Cardiac muscle cell (in vitro differentiated cells and primary cell): ENCODE measurements at places on chromosomes 16 and 17.

GRCh38 chr16:56355221-56355620 lies 70.1 kb downstream of the AMFR start:
- H3K27me3 ChIP-seq = no peaks in the 10 kb centered on the region
- no peak overlapping the region for H3K4me3 ChIP-seq
- no peaks in the 10 kb centered on the region for H3K36me3 ChIP-seq
- H3K4me1 ChIP-seq = peaks cover 17% of the 10 kb centered on the region
- DNase-seq = no peak

DNA sequence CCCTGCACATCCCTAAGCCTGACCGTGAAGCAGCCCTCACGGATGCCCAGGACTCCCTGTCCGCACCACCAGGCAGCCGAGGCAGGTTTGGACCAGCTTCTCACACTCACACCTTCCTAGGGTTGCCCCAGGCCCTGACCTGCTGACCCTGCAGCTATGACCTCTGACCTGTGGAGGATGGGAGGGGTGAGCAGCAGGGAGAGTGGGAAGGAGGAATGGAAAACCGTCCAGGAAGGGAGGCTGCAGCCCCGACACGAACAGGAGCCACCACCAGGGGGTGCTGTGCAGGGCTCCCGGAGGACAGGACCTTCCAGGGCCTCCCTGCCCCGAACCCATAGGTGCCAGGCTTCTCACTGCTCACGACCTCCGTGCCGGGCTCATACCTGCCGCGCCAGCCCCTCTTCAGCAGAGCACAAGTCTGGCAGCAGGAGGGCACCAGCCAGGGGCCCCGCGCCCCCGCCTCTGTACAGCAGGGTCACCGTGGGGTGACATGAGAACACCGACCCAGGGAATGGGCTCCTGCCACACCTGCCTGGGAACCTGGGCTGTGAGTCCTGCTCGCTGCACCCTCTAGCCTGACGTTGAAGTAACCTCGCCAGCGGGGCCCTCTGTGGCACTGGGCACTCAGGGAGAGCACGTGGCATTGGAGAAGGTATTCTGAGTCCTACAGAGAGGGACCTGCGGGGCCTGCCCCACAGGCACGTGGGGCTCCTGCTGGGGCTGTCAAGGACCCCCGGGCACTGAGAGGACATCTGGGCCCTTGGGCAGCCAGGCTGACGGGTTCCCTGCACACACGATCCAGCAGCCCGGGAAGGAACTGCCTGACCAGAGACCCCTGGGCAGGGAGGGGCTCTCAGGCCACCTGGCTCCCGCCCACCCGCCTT lies 37.6 kb downstream of the CTU2 start:
- no peaks in the 10 kb centered on the region for H3K36me3 ChIP-seq
- DNase-seq = peak; percentile 78
- no peaks in the 10 kb centered on the region for H3K4me1 ChIP-seq
- H3K27me3 ChIP-seq = no peaks in the 10 kb centered on the region
- H3K27ac ChIP-seq = no peak overlapping the region
- H3K4me3 ChIP-seq = no peak overlapping the region

GRCh38 chr17:16515933-16516332 lies 23.9 kb upstream of the LRRC75A start:
- H3K4me3 ChIP-seq = no peak overlapping the region
- no peak for DNase-seq
- H3K4me1 ChIP-seq = peaks cover 12% of the 10 kb centered on the region
- no peaks in the 10 kb centered on the region for H3K27me3 ChIP-seq

DNA sequence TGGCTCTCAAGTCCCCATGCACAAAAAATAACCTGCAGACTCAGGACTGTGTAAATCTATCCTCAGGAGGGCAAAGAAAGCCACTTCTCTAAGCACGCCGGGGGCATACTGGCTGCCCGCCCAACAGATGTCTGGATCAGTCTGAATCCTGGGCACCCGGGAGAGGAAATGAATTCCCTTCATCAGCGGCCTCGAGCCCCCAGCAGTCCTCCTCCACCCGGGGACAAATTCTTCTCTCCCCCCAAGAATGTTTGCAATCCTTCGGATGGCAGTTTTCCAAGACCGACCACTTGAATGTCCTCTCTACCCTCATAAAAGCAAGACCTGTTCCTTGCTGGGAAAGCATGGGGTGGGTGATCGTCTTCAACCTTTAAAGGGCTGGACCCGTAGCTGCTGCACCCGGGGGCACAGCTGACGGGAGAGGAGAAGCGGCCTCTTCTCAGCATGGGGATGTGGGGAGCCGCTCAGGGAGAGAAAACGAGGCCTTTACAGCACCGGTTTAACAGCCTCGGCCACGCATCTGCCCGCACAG lies 9.4 kb upstream of the MAP2K3 start:
- peak overlapping the region; percentile 33 for H3K4me3 ChIP-seq
- H3K27me3 ChIP-seq = peaks cover 4% of the 10 kb centered on the region
- no peaks in the 10 kb centered on the region for H3K36me3 ChIP-seq
- peaks cover 5% of the 10 kb centered on the region for H3K4me1 ChIP-seq

- no peaks in the 10 kb centered on the region for H3K36me3 ChIP-seq
- H3K27ac ChIP-seq = no peak overlapping the region
- H3K4me1 ChIP-seq = peaks cover 21% of the 10 kb centered on the region
These were observed 22.4 kb downstream of the CCDC182 start for GRCh38 chr17:57722704-57723043.

- peak overlapping the region; percentile 59 for H3K4me3 ChIP-seq
- H3K36me3 ChIP-seq = no peaks in the 10 kb centered on the region
- H3K27me3 ChIP-seq = no peaks in the 10 kb centered on the region
- H3K27ac ChIP-seq = peak overlapping the region; percentile 98
These were observed 1.1 kb downstream of the KANSL1 start for GRCh38 chr17:46192189-46192438.

GRCh38 chr17:50165066-50165465 lies 739 bp upstream of the SGCA start:
- peak overlapping the region; percentile 81 for H3K27ac ChIP-seq
- no peaks in the 10 kb centered on the region for H3K36me3 ChIP-seq
- no peak overlapping the region for H3K4me3 ChIP-seq
- peaks cover 32% of the 10 kb centered on the region for H3K4me1 ChIP-seq
- no peak for DNase-seq

DNA sequence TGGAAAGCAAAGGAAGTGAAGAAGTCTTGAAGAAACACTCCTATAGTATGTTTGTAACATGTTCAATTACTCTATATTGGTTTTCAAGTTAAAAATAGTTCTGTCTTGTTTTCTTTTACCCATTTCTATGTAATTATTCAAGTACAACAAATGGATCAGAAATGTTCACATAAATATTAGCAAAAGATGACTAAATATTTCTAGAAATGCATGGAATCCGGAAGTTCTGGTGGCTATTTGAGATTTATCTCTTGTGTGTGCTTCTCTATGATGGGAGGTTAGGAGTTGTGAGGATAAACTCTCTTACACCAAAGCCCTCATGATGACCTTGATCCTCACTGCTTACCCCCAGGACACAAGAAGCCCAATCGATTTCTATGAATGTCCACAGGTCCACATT lies 237.5 kb downstream of the CDH8 start:
- no peaks in the 10 kb centered on the region for H3K4me1 ChIP-seq
- no peaks in the 10 kb centered on the region for H3K36me3 ChIP-seq
- no peaks in the 10 kb centered on the region for H3K27me3 ChIP-seq
- no peak overlapping the region for H3K4me3 ChIP-seq

DNA sequence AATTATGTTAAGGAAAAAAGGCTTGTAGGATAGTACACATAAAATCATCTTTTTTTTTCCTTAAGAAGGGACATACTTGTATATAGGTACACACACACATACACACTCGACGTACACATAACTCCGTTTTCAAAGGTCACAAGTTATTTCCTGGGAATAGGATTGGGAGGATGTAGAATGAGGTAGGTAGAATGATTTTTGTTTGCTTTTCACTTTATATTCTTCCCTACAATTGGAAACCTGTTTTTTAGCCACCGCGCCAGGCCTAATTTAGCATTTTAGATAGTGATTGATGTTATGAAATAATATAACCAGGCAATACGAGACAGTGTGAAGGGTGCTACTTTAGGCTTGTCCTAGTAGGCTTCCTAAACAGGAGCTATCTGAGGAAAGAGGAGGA lies 1.8 kb upstream of the HAPSTR1 start:
- no peaks in the 10 kb centered on the region for H3K27me3 ChIP-seq
- DNase-seq = no peak
- no peaks in the 10 kb centered on the region for H3K36me3 ChIP-seq
- no peak overlapping the region for H3K27ac ChIP-seq

DNA sequence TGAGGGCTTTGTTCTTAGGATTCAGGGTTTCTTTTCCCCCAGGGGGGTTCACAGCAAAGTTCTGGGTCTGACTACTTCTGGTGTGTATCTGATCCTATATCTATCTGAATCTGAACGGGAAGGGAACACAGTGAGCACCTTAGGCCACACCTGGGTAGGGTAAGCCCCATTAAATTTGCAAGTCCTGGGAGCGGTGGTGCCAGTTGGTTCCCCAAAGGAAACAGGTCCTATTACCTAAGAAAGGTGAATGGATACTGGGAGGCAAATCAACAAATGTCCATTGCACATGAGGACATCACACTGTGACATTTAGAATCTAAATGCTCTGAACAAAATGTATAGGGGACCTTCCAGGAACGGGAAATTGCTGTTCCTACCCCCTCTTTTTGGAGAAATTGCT lies 54.6 kb downstream of the BMERB1 start:
- no peak overlapping the region for H3K27ac ChIP-seq
- no peak for DNase-seq
- H3K4me3 ChIP-seq = no peak overlapping the region
- no peaks in the 10 kb centered on the region for H3K27me3 ChIP-seq
- no peaks in the 10 kb centered on the region for H3K4me1 ChIP-seq

DNA sequence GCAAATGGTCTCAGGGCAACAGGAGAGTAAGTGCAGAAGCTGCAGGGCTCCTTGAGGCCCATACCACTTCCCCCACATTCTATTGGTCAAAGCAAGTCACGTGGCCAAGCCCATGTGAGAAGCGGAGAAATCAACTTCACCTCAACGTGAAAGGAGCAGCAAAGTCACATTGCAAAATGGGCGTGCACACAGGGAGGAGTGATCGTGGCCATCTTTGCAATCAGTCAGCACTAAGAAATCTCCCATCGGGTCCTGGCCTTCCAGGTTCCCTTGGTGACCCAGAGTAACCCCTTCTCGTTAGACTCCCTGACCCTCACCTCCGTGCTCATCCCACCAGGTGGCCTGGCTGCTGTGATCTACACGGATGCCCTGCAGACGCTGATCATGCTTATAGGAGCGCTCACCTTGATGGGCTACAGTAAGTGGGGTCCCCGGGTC lies 38.0 kb downstream of the SLC5A11 start:
- no peaks in the 10 kb centered on the region for H3K36me3 ChIP-seq

DNA sequence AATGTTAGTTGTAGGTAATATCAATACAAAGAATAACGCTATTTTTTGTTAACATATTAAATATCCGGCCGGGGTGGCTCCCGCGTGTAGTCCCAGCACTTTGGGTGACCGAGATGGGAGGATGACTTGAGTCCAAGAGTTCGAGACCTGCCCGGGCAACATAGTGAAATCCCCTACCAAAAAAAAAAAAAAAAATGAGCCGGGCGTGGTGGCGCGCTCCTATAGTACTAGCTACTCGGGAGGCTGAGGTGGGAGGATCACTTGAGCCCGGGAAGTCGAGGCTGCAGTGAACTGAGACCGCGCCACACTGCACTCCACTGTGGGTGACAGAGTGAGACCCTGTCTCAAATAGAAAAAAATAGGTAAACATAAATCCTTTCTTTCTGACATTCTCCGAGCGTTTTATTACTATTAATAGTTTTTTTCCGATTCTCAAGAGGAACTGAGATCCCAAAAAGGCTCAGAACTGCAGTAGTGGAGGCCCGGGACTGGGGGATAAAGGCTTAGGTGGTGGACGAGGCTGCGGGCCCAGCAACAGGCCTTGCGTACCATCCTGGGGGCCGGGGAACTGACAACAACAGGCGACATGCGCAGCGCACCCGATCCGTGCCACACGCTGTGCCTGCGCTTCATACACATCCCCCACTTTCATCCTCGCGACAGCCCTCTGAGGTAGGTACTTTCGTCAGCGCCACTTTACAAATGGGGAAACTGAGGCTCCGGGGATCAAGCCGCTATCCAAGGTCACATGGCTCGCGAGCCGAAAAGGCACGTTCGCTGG lies 919 bp downstream of the N4BP1 start:
- H3K36me3 ChIP-seq = no peaks in the 10 kb centered on the region
- peaks cover 24% of the 10 kb centered on the region for H3K4me1 ChIP-seq
- no peaks in the 10 kb centered on the region for H3K27me3 ChIP-seq
- H3K4me3 ChIP-seq = peak overlapping the region; percentile 98
- peak; percentile 44 for DNase-seq
